ENCODE measurements at places on chromosomes 16 and 17.

DNA sequence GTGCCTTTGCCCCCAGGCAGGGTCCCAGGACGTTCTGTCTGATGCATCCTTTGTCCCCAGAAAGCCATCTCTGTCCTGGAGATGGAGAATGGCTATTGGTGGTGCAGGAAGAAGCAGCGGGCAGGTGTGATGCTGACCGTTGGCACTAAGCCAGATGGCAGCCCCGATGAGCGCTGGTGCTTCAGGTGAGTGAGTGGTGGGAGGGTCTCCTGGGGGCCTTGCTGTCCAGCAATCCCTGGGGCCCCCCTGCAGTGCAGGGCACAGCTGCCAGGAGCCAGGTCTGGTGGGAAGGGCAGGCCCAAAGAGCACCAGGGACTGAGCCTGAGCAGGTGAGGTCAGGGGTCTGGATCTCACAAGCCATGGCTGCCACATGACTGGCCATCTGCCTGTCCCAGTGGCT lies 18.1 kb downstream of the TRPV2 start:
- DNase-seq: no peak

- no peak for DNase-seq
Observed at GRCh38 chr17:65037157-65037556, 19.4 kb downstream of the GNA13 start.

DNA sequence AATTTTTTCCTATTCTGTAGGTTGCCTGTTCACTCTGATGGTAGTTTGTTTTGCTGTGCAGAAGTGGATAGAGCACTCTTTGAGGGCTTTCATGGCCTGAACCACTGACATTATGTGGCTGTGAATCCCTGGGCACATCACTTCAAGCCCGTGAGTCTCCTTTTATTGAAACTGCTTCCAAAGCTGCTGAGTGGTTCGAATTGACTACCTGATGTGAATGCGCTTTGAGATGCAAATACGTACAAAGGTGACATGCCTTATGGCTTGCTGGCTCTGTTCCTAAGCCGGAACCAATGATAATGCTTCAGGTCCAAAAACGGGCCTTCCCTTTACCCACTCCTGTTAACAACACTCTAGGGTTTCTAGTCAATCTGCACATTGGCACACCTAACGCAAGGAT lies 34.3 kb downstream of the ASPA start:
- no peak for DNase-seq

DNA sequence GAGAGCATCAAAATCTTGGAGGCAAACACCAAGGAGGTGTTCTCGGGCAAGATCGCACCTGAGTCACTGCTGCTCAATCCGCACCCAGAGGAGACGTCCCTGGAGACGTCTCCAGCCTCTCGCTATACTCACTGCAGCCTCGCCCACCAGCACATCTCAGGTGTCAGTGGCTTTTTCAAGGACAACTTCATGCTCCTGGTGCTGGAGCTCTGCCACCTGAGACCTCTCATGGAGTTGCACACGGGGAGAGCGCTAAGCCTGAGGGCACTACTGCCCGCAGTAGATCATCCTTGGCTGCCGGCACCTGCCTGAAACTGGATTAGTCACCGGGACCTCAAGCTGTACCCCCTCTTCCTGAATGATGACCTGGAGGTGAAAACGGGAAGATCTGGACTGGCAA lies 2.6 kb upstream of the MBTPS1 start:
- DNase-seq: no peak

DNA sequence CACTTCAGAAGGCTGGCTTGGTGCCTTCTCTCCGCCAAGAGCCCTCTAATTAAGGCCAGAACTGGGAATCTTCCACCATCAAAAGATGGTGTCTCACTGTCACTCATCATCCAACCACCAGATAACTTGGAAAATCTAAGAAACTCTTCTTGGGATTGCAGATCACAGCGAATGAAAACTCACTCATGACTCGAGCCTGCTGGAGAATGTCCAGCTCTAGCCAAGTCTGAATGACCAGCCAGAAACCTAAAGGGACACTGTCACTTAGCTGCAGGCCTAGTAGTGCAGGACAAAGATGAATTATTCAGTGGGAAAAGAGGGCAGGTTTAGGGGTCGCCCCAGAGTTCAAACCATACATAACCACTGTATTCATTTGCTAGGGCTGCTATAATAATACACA lies 107.8 kb downstream of the XYLT1 start:
- no peak for DNase-seq

DNA sequence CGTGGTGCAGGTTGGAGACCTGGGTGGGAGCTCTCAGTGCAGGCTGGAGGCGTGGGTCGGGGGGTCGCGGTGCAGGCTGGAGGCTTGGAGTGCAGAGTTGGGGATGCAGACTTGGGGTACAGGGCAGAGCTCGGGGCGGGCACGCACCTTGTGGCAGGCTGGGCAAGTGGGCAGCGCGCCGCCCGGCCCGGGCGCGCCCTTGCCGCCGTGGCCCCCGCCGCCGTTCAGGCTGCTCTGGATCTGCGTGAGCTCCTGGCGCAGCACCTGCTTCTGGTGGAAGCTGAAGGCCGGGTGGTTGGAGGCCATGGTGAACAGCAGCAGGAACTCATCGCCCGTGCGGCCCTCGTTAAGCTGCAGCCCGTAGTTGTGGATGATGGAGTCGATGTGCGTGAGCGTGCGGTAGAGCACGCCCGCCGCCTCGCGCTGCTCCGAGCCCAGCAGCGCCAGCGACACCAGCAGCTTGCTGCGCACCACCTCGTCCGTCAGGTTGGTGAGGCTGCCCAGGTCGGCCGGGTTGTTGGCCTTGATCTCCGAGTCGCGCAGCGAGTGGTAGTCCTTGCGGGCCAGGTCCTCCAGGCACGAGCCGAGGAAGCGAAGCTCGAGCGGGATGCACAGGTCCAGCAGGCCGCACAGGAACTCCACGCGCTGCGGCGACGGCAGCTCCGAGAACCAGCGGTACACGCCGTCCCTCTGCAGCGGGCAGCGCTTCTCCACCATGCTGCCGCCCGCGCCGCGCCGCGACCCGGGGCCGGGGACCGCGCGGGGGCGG lies 1.1 kb downstream of the ZCCHC14 start:
- DNase-seq: no peak

DNA sequence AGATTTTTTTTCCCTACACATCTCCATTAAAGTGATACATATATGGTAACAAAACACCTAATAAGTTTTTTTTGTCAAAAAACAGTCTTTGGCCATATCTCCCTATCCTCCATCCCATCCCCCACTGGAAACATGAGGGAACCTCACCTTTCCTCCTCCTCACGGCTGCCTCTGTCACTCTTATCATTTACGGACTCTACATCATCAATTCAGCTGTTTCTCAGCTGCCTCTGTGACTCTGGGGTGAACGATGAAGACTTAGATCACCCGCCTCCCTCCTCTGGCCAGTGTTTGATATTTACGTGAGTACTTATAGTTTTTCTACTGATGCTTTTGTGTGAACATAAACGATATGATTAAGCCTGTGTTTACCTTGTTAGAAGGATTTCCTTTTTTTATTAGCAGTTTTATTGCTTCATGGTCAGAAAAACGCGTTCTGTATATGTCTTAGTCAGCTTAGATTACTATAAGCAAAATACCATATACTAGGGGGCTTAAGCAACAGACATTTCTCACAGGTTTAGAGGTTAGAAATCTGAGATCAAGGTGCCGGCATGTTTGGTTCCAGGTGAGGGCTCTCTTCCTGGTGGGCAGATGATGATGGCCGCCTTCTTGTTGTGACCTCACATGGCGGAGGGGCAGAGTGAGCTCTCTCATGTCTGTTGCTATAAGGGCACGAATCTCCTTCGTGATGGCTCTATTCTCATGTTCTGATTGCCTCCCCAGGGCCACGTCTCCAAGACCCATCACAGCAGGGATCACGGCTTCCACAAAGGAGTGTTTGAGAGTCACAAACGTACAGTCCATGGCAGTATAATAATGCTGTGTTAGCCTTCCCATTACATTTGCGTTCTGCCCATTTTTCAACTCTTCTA lies 32.1 kb downstream of the DNAH17 start:
- DNase-seq: no peak

DNA sequence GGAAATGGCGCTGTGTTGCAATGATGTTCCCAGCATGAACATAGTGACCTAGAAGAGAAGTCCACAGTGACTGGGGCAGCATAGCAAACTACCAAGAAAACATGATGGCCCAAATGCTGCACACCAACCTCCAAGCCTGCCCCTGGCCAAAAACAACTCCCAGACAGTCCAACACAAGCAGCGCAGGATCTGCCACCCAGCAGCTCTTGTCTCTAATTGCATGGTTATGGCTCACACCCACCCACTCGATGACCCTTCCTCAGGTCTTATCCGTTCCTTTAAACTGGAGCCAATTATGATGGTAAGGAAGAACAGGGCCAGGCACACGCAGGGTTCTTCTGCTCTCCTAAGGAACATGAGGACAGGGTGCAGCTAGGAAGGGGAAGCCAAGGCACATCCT lies 2.9 kb downstream of the MRPL27 start:
- no peak for DNase-seq

DNA sequence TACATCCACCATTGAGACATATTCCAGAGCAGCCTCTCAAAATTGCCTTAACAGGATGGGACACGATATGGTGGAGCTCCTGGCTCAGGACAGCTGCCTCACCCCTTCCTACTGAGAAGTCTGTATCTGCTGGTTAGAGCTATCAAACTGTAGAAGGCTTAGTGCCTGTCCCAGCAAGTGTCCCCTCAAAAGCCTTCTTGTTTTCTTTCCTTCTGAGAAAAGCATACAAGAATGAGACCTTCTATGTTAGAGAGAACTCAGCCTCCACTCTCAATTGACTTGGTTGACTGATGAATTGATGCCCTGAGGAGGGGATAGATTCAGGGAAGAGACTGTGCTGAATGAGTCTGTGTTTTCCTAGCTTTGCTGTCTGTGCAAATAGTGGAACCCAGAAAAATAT lies 2020.9 kb downstream of the TP53TG3F start:
- DNase-seq: no peak

DNA sequence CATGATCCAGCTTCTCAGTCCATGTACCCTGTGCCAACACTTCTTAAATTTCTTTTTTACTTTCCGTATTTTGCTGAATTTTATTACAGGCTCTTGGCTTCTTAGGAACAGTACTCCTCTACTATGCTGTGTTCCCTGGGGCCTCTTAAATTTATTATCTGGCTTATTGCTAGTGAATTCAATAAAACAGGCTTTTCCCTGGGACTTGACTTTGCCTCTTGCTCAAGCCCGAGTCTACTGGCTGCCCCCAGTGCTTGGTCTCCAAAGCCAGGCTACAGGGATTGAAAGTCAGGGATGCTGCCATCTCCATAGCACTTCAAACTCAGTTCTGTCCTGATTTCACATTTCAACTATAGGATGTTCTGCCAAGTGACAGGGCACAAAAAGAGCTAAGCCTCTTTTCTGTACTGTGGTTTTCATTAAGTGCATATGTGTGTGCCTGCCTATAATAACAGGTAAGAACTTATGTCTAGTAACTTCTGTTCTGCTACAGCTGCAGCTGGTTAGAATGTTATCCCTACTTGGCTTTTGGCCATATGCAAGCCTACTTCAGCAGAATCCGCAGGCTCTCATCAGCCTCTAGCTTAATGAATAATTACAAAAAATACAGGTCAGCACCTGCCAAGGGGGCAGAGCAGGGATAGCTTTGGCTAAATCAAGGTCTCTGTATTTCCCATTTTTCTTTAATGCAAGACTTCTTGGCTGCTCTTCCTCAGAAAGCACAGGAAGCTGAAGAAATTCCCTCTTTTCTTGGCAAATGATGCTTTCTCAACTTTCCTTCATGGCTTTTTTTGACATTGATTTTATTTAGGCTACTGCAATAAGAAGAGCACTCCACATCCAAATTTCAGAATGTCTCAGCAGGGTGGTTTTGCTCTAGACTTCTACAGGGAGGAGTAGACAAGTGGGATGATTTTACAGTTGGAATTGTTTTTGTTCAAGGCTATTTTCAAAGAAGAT lies 8.2 kb downstream of the FAM20A start:
- no peak for DNase-seq

DNA sequence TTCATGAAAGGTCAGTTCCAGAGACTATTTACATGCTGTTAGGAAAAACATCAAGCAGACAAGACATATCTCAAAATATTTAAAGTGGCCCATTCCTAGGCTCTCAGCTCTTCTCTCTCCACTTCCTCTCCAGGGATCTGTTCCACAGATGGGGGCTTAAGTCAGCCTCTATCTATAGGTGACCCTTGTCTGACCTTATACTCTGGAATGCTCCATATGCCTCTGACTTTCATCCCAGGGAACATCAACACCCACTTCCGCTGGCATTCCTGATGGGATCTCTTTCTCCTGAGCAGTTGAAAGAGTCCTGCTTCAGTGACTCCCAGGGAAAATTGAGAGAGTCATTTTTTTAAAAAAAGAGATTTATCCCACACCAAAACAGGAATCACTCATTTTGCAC lies 11.5 kb upstream of the WIPI1 start:
- DNase-seq: no peak

- DNase-seq: no peak
Observed at GRCh38 chr17:50676065-50676975, 31.4 kb downstream of the ANKRD40 start.

GRCh38 chr16:65426484-65426883 lies 304.6 kb upstream of the CDH11 start:
- no peak for DNase-seq

GRCh38 chr17:64707050-64707591 lies 45.0 kb upstream of the SMURF2 start:
- no peak for DNase-seq

- DNase-seq: no peak
Observed at GRCh38 chr16:84048270-84048669, 5.7 kb upstream of the SLC38A8 start.

GRCh38 chr16:53542283-53542682 lies 39.3 kb upstream of the AKTIP start:
- no peak for DNase-seq

GRCh38 chr16:86356804-86357203 lies 153.5 kb upstream of the FOXF1 start:
- no peak for DNase-seq

DNA sequence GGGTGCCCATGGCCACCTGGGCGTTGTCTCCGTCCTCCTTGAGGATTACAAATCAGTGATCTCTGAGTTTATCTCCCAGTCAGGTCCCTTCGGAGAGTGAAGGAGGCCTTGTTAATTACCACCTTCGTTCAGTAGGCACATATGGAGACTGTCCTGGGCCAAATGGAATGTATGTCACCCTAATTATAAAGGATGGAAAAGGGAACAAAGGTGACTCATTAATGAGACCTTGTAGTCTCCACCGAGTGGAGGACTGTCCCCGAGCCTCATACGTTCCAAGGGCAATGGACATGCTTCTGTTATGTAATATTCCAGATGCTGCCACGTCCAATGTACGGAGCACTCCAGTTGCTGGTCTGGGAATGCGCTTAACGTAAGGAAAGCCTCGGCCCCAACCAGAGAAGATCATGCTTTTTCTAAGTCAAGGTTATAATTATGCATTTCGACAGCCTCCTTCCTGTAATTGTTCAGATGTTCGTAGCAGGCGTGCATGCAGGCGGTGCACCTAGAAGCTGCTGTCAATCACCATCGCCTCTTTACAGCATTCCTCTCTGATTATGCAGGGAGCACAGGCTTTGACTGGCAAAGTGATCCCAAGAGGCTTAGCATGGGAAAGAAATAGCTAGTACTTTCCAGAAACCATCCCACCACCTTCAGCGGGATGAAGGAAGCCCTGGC lies 22.4 kb upstream of the SEC14L1 start:
- no peak for DNase-seq

GRCh38 chr16:86086471-86086870 lies 187.5 kb downstream of the IRF8 start:
- no peak for DNase-seq
